ENCODE measurements at places on chromosomes 3 and 15.

DNA sequence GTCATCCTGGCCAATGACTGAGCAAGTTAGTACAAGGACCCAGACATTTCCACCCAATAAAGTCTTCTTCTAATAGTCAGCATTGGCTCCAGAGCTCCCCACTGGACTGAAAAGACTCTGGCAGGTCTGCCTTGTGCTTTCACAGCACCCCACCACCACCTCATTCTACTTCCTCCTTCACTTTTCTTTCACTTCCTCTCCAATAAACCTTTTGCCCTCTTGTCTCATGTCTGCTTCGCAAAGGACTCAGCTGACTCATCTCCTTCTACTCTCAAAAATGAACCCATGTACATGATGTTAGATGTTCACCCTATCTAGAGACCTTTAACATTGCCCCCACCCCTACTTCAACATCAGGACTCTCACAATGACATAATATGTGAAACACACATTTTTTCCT, 181.0 kb upstream of the PPP2R3A start:
- no peak for DNase-seq

DNA sequence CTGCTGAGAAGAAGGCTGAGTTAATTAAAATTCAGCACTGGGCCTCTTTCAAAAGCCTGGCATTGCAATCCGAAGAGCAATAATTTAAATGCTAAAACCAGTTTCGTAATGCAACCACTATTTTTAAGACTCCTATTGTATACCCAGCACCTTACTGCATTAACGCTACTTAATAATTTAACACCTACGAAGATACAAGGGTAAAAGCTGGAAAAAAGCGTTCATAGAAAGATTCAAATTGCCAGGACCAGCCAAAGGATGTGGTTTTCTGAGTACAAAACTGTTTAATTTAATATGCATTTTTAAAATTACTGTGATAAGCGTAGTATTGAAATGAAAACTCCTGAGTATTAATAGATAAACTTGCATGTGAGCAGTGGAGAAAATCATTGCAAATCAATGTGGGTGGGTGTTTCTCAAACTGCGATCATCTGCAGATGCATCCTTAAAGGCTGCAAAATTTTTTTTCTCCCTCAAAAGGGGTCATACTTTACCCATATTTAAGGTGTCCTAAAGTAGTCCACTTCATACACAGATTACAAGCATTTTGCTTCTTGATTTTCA, 12.9 kb upstream of the RASGRP1 start:
- DNase-seq = no peak

- DNase-seq = no peak
Observed at GRCh38 chr15:50287324-50288116, 22.0 kb upstream of the HDC start.

- DNase-seq = no peak
Observed at GRCh38 chr15:77030928-77031375, 36.0 kb downstream of the PSTPIP1 start.

- DNase-seq = no peak
Observed at GRCh38 chr3:104396974-104397669, 969.6 kb upstream of the ALCAM start.

DNA sequence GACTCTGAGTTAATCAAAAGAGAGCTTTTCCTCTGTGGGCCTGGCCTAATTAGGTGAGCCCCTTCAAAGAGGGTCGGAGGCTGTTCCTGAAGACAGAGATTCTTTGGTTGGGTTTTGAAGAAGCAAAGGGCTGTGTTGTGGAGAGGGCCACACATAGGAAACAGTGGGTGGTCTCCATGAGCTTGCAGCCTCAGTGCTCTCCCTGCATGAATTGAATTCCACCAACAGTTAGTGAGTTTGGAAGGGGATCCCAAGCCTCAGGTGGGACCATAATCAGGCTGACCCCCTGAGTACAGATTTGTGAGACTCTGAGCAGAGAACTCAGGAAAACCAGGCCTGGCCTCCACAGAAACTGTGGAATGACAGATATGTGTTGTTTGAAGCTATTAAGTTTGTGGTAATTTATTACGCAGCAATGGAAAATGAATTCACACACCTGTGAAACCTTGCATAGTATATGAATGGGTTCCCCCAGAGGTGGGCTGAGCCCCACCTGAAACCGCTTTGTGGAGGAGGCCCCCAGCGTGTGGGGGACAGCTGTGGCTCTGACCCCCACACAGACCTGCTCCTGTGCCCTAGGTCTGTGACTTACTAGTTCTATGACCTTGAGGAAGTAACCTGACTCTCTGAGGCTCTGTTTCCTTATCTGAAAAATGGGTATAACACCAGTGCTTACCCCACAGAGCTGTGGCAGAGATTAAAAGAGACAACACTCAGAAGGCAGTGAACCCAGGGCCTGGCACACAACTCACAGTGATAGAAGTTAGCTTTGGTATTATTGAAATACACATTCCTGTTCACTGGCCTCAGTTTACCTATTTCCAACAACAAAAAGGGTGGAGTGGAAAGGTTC, 431.3 kb downstream of the FOXP1 start:
- DNase-seq = no peak

DNA sequence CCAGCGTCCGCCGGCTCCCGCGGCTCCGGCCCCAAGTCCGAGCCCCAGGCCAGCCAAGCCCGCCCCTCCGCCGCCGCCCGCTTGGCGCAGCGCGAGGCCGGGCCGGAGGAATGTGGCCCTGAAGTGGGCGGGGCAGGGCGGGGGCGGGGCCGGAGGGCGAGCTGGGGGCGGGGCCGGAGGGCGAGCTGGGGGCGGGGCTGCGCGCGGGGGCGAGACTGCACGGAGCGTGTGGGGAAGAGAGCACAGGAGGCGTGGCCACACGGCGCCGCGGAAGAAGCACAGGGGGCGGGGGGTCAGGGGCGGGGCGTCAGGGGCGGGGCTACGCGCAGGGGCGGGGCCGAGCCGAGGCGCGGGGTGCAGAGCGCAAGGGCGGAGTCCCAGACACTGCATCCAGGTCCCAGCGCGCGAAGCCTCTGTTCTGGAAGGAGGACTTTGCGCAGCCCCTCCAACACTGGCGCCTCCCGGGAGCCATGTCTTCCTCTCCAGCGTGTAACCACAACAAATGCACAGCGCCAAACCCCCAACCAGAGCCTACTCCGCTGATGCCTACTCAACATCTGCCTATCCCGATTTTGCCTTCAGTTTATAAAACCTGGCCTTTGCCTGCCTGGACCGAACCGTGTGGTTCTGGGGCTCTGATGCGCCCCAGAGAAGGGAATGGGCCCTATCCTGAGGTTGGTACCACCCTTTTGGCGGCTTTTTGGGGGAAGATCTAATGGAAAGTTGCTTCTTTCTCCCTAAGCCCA, 105.5 kb downstream of the IQSEC1 start:
- DNase-seq = peak; percentile 94

DNA sequence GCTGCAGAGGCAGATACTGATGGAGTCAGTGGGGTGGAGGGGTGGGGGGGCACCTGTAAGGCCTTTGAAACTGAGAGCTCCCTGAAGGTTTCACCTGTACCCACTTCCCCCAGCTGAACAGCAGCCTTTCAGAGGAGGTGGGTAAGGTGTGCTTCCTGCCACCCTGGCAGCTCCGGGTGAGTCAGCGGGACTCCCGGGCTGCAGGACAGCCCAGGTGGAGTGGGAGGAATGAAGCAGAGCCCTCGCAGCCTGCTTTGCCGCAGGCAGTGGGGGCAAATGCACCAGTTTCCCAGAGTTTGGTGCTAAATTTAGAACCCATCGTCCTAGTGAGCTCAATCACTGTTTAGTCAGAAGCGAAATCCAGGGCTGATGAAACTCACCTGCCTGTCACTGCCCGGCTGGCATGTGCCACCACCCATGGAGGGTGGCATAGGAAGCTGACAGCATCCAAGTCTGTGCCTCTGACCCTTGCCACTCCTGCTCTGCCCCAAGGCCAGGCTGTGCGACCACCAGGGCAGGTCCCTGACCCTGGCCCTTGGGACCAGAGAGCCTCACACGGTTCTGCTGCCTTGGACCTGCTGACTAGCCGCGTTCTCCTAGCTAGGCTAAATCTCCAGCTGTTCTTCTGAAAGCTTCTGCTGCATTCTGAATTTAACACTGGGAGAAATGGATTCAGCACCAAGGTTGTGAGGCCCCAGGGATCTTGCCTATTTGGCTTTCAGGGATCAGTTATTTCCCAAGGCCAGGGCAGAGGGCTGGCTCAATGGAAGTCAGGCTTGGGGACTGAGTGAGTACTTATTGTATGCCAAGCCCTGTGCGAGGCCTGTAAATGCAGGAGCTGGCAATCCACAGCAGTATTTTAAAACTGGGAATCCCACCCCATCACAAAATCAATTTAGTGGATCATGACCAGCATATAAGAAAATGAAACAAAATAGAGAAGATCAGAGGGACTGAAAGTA, 67.3 kb upstream of the RASGRF1 start:
- DNase-seq = no peak

GRCh38 chr3:15924914-15925313, 127.1 kb upstream of the ANKRD28 start:
- no peak for DNase-seq

- DNase-seq = no peak
Observed at GRCh38 chr3:150936693-150937092, 31.5 kb upstream of the MINDY4B start.

DNA sequence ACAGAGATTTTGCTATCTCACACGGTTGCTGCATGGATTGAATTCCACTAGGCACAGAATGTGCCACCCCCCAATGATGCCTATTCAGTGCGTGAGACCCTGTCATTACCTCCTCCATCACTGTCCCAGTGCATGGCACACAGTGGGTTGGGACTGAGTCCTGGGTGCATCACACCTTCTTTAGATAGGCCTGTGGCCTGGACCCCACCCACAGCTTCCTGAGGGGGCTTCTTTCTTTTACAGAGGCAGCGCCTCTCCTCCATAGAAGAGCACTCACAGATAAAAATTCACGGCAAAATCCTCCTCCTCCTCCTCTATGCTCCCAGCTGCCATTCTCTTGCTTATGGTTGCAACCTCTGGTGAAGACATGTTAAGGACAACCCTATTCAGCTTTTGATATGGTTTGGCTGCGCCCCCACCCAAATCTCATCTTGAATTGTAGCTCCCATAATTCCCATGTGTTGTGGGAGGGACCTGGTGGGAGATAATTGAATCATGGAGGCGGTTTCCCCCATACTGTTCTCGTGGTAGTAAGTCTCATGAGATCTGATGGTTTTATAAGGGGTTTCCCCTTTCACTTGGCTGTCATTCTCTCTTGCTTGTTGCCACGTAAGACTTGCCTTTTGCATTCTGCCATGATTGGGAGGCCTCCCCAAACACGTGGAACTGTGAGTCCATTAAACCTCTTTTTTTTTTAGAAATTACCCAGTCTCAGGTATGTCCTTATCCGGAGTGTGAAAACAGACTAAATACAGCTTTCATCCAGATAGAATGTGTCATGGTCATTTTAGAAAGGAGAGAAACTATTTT, 147.6 kb downstream of the KLF13 start:
- DNase-seq = no peak

DNA sequence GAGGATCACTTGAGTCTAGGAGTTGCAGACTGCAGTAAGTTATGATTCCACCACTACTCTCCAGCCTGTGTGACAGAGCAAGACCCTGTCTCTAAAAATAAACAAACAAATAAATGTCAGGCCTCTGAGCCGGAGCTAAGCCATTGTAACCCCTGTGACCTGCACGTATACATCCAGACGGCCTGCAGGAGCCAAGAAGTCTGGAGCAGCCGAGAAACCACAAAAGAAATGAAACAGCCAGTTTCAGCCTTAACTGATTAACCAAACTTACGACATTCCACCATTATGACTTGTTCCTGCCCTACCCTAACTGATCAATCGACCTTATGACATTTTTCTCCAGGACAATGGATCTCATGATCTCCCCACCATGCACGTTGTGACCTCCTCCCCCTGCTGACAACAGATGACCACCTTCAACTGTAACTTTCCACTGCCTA, 32.5 kb upstream of the ZKSCAN7 start:
- no peak for DNase-seq
